ENCODE measurements at places on chromosomes 12 and 14.

GRCh38 chr14:50070840-50071548 lies 45.4 kb downstream of the VCPKMT start:
- no peak for DNase-seq

DNA sequence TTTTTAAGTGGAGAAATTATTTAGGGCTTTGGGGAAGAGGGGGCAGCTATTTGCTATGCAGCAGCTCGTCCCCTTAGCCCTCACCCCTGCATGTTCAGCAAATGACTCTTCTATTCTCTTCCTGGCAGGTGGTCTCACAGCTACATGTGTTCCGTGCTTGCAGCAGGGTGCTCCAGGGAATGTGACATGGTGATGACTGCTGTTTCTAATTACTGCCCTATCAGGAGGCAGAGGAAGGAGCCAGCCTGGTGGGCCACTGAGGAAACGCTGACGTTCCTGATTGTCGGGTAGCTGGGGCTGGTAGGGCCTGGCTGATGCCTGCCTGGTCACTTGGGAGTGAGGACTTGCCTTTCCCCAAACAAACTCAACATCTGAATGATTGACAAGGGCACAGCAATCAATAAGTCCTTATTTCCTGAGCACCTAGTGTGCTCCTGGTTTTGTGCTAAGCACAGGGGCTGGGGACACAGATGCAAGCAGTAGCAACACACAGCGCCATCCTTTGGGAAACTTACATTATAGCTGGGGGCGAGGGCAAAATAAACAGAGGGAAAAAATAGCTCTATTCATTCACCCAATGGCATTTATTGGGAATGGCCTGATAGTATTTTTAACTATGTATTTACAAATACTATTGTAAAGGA lies 377.8 kb downstream of the FUT8 start:
- no peak for DNase-seq

GRCh38 chr12:45192707-45193106 lies 23.2 kb upstream of the ANO6 start:
- no peak for DNase-seq

DNA sequence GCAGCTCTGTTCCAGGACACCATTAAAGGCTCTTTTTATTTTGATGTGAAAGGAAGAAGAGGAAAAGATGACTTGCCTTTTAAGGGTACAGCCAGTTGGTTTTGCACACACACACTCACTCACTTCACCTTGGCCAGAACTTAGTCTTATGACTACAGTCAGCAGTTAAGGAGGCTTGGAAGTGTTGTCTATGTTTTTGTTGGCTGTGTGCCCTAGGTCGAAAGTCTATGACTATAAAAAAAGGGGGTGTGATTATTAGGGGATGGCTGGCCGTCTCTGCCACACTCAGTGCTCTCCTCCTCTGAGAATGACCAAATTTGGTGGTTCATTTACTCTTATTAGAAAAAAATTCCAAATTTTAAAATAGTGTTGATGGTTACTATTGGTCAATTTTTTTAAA lies 139.5 kb upstream of the OTX2 start:
- DNase-seq, result no peak

DNA sequence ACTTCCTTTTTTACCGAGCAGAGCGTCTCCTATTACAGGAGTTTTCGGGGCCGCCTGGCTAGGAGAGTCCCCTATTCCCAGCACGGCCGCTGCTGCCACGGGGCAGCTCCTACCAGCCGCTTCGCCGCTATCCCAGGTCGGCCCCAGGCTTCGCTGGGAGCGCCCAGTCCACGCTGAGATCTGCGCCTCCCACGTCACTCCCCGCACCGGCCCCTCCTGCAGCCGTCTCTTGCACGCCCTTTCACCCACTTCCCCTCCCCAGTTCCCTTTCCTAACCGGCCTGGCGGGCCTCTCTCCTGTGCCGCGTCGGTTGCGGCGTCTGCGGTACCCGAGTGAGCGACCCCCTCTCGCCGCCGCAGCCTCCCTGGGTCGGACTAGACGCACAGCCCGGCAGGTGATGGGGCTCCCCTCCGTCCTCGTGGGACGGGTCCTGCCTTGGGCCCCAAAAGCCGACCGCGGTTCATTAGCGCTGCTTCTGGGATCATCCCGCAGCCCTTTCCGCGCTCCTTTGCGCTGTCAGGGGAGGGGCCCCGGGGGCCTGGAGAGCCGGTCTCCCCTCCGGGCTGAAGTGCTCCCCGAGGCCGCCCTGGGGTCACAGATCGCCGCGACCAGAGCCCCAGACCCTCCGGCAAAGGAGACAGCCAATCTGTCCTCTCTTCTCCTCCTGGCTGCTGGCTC lies 1318.4 kb downstream of the TMEM121 start:
- DNase-seq, result no peak

DNA sequence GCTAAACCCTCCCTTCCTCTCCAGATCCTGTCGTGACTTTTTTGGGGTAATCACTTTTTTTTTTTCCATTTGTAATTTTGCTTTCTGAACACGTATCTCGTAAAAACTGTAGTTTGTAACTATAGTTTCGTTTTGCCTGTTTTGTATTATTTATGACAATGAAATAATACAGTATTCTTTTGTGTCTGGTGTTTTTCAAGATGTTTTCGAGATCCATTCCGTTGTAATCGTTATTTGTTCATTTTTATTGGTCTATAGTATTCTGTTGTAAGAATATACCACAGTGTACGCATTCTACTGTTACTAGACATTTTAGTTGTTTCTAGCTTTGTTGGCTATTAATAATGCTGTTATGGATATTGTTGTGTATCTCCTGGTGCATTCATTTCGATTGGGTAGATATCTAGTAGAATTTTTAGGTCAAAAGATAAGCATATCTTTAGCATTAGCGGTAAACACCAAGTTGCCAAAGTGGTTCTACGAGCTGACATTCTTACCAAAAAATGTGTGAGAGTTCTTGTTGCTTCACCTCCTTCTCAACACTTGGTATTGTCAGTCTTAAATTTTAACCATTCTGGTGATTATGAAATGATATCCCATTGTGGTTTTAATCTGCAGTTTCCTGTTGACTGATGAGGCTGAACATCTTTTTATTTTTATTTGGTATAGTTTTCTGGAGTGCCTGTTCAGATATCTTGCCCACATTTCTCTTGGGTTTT lies 92.3 kb upstream of the EVL start:
- no peak for DNase-seq

- DNase-seq, result no peak
Measured at GRCh38 chr12:130540376-130540775, 175.7 kb downstream of the RIMBP2 start.

DNA sequence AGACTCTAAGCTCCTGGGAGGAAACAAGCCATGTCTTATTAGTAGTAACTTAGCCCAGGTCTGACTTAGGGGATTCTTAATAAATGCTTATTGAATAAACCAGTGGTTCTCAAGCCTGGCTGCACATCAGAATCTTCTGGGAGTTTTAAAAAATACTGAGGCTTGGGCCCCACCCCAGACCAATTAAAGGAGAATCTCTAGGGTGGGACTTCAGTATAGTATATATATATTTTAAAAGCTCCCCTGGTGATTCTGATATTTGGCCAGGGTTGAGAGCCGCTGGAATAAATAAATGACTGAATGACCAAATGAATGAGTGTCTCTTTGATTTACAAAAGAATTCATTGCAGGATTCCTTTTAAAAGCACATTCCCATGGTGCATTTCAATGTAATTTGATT lies 151.5 kb upstream of the GSC start:
- no peak for DNase-seq

- DNase-seq, result no peak
Measured at GRCh38 chr14:75522224-75522982, at the start of gene BATF. Gene BATF, plus strand, starts transcription at chr14:75522469. Its CDS starts 214 bp downstream, at chr14:75522683.

DNA sequence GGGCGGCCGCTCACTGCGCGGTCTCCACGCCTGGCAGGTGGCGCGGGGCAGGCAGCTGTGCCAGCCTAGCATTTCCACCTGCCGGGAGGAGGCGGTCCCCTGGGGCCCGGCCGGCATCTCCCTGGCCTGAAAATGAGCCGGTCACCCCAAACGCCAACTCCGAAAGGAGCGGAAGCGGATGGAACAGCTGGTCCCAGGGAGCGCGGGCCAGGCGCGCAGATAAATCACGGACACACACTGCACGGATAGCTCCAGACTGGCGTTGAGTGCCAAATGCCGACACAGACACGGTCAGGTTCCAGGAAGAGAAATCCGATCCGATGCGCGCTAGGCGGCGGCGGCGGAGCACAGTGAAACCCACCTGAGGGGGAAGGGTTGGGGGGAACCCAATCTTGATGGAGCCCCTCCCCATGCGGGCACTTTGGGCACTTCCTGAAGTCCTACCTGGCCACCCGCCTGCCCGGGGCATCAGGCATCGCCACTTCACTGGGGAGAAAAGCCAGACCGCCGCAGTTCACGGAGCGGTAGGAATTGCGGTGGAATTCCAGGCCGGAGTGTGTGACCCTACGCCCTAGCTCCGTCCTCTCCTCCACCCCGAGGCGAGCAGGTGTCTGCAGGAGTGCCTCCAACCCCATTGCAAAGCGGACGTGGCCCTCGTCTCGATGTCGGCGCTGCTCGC lies 624 bp upstream of the PLEKHD1 start:
- DNase-seq, result no peak

GRCh38 chr12:86834217-86834616 lies 578.0 kb upstream of the MGAT4C start:
- no peak for DNase-seq

DNA sequence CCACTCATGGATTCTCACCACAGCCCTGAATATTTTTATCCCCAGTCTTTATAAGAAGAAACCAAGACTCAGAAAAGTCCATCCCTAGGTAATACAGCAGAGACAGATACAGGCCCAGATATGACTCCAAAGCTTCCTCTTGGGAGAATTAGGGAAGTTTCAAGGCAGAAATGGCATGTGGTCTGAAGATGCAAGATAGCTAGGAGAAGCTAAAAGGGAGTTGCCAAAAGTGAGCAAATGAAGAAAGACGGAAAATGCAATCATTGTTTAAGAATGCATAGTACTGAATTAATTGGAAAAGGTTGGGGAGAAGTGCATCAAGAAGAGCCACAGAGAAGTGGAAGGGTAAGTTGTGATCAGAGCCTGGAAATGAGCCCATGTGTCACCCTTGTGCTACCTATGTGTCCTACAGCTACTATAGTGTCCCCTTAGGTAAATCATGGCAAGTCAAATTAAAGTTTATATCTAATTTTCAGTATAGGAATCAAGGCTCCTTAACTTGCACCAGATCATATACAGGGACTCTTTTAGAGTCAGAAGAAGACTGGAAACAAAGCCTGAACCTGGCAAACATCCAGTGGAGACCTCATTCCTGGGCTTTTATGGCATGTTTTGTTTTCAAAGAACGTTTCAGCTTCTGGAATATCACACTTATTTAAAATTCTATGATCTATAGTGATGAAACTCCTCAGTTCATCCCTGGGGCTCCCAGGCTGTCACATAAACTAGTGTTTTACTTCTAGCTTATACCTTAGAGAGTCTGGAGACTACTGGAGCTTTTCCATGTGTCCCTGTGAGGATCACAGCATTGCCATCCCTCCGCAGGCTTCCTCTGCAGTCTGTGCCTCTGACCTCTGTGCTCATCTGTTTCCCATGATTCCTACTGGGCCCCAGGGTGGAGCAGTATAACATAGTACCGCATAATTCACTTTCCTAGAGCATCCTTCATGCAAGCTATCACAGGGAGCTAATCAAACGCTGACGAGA lies 189.0 kb upstream of the CDKN3 start:
- DNase-seq, result no peak

GRCh38 chr12:32595251-32595650 lies 83.8 kb upstream of the DNM1L start:
- peak; percentile 86 for DNase-seq

DNA sequence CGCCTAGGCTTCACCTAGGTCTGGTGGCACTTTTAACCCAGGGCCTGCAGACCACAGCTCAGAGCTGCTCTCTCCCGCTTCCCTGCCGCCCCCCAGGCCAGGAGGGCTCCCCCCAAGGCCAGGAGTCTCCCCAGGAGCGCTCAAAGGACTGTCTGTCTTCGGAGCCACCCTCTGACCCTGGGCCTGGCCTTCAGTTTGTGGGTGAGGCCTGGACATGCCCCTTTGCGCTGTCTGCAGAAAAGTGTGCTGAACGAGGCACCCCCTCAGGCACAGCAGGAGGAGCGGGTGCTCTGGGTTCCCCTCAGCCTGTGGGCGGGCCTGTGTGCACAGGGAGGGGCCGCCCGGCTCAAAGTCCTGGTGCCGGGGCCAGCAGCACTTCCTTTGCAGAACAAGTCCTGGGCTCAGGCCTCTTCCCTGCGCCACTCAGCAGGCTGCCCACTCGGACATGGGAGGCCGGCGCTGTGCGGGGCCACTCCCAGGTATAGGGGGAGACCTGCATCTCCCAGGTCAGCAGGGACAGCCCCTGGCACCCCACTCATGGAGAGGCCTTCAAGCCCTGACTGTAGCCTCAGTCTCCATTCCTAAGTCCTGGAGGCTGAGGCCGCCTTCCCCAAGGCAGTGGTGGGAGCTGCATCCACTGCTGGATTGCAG lies 14.3 kb downstream of the DEGS2 start:
- no peak for DNase-seq

DNA sequence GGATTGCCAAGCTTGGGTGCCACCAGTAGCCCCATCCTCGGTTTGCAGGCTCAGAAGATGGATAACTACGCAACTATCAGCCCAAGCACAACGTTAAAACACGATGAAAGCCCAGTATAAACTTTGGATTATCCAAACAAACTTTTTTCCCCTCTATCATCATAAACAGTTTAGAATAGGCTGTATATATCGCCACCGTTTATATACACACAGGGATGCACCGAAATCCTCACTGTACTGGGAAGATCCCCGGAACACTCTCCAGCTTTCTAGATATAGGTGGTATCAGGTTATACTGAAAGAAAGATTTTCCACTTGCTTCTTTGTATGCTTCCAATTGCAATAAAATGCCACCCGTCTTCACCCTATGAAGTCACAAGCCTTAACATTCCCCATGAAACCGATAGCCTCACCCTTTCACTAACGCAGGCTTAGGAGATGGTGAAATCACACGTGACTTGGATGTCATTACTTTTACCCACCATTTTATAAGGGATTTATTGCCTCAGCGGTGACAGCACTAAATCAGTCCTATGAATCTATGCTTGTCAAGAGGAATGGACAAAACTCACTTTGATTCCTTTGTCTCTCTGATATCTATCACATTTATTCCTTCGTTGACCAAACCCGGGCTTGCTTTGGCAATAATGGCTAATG lies 207.6 kb upstream of the FOXN3 start:
- DNase-seq, result no peak

GRCh38 chr12:75738486-75738885 lies 227.1 kb upstream of the KRR1 start:
- no peak for DNase-seq
